Thoracic aorta endothelial cell (primary cell): ENCODE measurements at places on chromosomes 3 and 15. TPM values are rescaled to one million over a fixed set of nuclear protein-coding genes. Genes with fewer than 3 reads are reported as not detected.

Gene SLC38A3
- total RNA-seq: 0.13 and 0.36 TPM in 2 replicates

Gene PLA2G4E
- total RNA-seq: not detected in 2 replicates

Gene CCR3
- total RNA-seq: not detected in 2 replicates

Gene CYP8B1
- not detected in 2 replicates for total RNA-seq

Gene CCDC54
- total RNA-seq: not detected in 2 replicates

Gene SLC26A6
- 15.3 and 21.5 TPM in 2 replicates for total RNA-seq

Gene NUP210
- total RNA-seq: 0.53 and 17.7 TPM in 2 replicates

Gene CTXN2
- total RNA-seq: not detected in 2 replicates

Gene SLC28A2
- not detected in 2 replicates for total RNA-seq

Gene NANOGP8
- total RNA-seq: 0.14 TPM in 1 of 2 replicates, not detected in the other

Gene STIMATE
- total RNA-seq: 13.7 and 15.1 TPM in 2 replicates
